NCI-H460 (cell line): ENCODE measurements at places on chromosomes 1 and 21.

- no peak for DNase-seq
Observed at GRCh38 chr1:101241485-101242225, 4.8 kb downstream of the S1PR1 start.

DNA sequence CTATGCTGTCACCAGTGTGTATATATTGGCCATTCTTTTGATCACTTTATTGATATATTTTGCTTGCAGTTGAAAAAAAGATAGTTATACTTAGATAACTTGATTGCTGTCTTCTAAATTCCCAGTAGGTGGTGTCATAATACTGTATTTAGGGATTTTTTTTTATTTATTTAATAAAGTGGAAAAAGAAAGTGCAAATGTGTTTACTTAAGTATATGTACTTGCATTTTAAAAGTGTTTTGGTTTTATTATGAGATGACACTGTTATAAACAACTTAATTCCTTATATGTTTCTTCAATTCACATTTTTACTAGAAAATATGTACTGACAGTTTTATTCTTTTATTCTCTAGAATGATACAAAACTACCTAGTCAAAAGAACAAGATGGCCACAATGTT is 164.8 kb downstream of the USP25 start:
- DNase-seq, result peak; percentile 1

DNA sequence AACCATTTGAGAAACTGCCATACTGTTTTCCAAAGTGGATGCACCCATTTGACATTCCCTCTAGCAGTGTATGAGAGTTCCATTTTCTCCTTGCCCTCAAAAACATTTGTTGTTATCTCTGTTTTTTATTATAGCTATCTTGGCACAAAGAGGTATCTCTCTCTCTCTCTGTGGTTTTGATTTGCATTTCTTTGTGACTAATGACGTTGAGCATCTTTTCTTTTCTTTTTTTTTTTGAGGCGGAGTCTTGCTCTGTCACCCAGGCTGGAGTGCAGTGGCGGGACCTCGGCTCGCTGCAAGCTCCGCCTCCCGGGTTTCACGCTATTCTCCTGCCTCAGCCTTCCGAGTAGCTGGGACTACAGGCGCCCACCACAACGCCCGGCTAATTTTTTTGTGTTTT is 17.4 kb upstream of the ZMYM6 start:
- DNase-seq, result no peak

GRCh38 chr21:40099809-40100208 is 232.6 kb downstream of the PCP4 start:
- DNase-seq, result no peak

DNA sequence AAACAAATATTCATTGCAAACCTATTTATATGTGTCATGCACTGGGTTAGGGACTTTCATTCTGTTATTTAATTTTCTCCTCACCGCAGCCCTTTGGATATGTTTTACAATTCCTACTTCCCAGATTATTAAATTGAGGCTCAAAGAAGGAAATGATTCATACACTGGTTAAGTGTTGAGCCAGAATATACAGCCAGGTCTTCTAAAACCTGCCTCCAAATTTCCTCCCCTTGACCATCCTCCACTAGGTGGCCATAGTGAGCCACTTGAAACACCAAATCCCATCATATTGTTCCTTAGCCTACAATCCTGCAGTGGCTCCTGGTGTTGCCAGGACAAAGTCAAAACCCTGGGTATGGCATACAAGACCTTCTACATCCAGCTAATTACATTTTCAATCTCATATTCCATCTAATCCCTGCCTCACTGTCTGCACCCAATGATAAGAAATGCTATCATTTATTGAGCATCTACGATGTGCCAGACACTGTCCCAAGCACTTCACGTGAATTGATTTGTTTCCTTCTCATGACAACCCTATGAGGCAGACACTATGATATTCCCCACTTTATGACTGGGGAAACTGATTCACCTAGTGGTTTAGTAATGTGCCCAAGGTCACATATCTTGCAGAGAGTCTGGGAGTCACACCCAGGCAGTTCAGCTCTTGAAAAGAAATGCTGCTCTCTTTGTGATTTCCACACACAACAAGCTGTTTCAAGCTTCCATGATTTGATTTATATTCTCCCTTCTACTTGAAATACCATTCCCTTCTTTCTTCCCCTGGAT is 23.6 kb upstream of the KIRREL1 start:
- DNase-seq, result peak; percentile 67

DNA sequence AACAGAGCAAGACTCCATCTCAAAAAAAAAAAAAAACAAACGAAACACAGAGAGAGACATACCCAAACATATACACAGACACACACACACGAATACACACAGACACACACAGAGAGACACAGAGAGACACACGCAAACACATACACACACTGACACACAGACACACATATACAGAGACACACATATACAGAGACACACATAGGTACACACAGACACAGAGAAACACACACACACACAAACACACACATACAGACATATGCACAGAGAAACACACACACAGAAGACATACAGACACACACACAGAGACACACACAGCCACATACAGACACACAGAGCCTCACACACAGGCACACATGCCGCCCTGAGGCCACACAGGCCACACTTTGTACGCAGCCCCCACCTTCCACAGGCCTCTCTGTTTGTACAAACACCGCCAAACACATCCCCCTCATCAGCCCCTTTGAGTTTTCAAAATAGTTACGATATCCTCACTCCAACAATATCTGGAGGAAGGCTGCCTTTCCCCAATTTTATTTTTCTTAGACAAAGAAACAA is 57.5 kb upstream of the ABCG1 start:
- no peak for DNase-seq

DNA sequence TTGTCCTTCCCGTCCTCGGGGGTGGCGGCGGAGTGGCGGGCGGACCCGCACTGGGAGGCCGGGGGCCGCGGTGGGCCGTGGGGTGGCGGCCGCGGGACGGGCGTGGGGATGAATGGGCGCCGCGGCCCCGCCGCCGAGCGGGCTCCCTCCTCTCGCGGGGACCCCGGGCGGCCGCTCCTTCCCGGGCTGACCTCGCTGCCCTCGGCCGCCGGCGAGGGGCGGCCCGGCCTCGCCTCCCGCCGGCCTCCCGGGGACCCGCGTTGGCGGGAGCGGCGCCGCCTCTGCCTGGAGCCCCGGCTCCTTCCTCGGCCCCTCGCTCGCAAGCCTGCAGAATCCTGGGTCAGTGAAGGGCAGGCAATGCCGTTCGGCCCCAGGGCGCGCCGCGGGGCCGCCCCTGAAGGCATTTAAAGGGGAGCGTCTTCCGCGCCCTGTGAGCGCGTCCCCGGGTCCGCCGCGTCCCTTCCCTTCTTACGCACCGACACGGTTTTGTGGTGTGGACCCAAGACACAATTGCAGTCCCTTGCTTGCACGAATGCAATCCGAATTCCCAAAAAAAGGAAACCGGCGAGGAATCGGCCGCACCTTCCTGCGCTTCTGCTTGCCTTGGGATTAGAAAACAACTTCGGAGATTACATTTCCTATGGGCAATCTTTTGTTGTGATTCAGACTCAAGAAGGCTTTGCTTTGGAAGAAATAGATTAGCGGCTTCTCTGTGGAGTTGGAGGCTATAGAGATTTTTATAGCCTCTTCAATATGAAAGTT is 776 bp downstream of the ITSN1 start:
- no peak for DNase-seq

DNA sequence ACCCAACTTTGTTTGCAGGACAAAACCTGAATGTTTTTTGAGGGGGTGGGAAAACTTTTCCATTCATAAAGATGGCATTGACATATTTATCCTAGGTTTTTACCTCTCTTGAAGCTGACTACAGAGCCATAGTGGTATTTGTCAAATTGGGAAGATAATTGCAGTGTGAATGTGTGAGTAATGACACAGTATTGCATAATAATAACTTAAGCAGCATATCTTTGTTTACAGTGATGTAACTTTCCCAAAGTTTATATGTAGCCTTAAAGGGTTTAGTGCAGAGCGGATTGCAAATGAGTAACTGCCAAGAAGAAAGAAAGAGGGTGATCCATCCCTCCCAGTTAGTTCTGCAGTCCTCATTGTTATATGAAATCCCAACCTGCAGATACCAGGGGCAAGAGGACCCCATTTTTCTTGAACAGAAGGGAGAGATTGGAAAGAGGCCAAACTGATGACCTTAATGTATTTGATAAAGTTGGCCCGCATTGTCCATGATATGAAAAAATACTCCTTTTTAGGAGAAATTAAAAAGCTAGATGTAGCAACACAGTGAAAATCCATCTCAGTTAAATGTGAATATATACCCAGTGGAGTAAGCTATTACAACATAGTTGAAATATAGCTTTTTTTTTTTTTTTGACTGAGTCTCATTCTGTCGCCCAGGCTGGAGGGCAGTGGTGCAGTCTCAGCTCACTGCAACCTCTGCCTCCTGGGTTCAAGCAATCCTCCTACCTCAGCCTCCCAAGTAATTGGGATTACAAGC is 23.7 kb upstream of the NFIA start:
- no peak for DNase-seq

DNA sequence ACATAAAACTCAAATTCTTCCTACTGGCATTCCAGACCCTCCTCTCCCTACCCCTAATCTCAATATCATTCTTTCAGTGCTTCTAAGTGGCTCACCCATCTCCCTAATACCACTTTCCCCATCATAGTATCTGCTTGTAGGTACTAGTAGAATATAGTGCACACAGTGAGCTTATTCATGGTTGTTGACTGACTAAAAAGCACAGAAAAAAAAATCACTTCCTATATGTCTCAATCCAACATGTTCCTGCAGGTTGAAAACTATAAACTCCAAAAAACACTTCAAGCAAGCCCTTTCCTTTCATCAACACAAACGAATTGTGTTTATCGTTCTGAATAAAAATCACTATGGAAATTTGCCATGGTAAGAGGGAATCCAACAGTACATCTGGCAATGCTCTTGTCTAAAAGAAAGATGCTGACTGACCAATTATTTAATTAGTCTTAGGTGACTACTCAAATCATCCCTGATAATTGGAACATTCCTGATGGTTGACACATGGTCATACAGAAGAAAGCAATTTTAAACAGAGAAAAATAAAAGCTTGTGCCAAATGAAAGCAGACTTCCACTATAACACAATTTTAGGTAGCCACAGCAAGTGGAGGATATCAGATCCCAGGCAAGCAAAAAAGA is 87.1 kb downstream of the NDUFS5 start:
- DNase-seq, result no peak
